ENCODE measurements at places on chromosomes 2 and 18. TPM values are rescaled to one million over a fixed set of nuclear protein-coding genes. Genes with fewer than 3 reads are reported as not detected.

- no peak for DNase-seq
These were observed 2.7 kb downstream of the EHD3 start for GRCh38 chr2:31236433-31237205.

GRCh38 chr2:176138526-176138922, 9.0 kb downstream of the HOXD8 start:
- no peak for DNase-seq

DNA sequence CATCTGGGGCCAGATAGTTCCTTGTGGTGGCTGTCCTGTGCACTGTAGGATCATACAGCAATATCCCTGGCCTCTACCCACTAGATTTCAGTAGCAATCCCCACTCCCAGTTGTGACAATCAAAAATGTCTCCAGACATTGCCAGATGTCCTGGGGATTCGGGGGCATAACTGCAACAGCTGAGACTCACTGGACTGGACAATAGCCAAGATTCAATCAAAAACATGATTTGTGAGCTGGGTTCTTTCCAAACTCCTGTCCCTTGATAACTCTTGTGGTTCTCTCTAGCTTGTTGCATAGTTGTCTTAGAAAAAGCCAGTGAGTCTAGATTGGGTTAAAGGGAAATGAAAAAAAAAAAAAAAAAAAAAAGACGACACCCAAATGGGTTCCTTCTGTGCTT, 293.4 kb downstream of the CELF4 start:
- DNase-seq: no peak

- DNase-seq: no peak
These were observed 230.2 kb downstream of the ATAD2B start for GRCh38 chr2:23696752-23697045.

GRCh38 chr18:63157293-63158011, 162.1 kb downstream of the BCL2 start:
- peak; percentile 23 for DNase-seq

DNA sequence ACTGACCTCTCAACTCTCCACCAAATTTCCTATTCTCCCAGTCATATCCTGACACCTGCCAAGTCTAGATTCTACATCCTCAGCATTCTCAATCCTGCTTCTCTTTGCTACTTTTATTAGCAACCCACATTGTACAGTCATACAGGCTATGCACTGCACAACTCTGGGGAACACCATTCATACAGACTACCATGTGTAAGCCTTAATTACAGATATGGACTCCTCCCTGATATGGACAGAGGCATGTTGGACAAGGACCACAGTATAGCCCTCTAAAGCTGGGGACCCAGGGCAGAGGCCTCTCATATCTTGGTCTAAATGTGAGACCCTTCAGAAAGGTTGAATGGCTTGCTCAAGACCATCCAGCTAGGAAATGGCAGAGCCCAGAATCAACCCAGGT, 36.3 kb downstream of the BOLA3 start:
- DNase-seq: no peak

DNA sequence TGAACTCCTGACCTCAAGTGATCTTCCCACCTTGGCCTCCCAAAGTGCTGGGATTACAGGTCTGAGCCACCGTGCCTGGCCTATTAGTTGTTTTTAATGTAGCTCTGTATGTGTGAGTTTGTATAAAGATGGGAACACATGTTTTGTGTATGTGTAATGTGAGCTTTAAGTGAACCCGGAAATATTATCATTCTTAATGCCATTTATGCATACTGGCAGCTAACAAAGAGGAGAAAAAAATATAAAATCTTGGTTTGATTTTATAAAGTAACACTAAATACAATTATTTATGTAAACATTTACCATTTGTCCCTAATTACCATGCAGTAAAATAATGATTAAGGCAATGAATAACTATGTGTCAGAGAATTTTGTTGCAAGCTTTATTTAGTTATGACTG, 9.1 kb upstream of the CKAP2L start:
- DNase-seq: no peak

- DNase-seq: no peak
These were observed 82.3 kb downstream of the SH3RF3 start for GRCh38 chr2:109211315-109211714.

DNA sequence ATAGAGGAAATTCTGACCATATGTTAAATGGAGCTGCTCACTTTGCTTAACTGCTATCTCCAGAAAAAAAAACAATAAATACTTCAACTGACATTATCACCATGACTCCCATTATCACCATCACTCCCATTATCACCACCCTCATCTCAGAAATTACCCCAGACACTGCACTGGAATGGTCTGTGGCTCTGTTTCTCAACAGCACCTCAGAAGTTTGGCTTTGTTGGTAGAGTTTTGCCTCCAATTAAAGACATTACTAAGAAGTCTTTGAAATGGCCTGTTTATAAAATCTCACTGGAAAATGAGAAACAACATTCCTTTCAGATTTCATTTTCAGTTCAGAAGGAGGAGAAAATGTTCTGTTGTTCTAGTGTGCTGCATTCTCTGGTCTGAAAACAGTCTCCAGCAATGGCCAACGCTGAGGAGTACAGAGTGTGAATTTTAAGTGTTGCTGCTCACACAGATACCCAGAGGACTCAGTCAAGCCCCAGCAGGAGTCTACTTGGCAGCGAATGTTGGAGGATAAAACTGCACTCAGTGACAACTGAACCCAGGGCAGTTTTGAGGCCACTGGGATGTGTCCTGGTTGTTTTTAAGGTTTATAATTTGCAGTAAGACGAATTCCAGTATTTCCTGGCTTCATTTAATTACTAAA, 364.5 kb upstream of the CDH2 start:
- no peak for DNase-seq

- DNase-seq: no peak
These were observed 130.1 kb upstream of the KCNJ3 start for GRCh38 chr2:154568413-154568812.

DNA sequence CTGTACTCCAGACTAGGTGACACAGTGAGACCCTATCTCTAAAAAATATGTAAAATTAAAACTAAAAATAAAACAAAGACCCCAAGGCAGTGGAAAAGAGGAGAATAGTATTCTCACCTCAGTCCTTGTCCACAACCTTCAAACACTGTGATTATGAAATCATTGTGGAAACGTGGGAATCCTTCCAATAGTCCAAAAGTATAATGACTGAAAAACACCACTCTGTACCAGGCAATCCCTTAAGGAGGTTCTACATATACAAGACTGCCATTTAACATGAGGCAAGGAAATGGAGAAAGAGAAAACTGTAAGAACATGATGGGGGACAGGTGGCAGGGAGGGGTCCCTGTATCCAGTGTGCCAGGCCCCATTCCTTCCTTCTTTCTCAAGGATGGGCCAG, 66.1 kb downstream of the ACVR1 start:
- no peak for DNase-seq

Gene WIPF1
- 423 TPM for total RNA-seq

Gene HOXD1
- total RNA-seq: not detected

Gene TDRD15
- total RNA-seq: not detected

Gene GALNT3
- 9.9 TPM for total RNA-seq

Measured in activated CD4-positive, alpha-beta T cell treated with anti-CD3 and anti-CD28 coated beads, Interleukin-2, amount 10 ng/mL, durations not matched to agents 7 days and 5 days (primary cell).